Fibroblast of skin of left quadriceps (primary cell): ENCODE measurements at places on chromosomes 1 and 21.

DNA sequence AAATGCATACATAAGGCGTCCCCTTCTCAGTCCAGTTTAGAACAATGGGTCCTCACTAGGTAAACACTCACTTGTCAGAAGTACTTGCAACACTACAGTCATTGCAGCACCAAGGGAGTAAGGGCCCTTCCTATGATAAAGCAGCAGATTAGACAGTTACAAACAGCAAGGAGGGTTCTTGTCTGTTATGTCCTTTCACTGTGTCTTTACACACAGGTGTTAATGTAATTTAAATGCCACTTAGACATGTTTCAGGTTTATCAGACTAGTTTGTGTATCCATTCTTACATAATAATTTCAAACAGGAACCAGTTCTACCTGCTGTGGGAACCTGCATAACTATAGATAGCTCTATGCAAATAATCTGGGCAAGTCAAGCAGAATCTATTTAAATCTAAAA lies 105.6 kb upstream of the USH2A start:
- DNase-seq: no peak

GRCh38 chr1:114428083-114428754 lies 82.8 kb downstream of the TRIM33 start:
- peak; percentile 1 for DNase-seq

DNA sequence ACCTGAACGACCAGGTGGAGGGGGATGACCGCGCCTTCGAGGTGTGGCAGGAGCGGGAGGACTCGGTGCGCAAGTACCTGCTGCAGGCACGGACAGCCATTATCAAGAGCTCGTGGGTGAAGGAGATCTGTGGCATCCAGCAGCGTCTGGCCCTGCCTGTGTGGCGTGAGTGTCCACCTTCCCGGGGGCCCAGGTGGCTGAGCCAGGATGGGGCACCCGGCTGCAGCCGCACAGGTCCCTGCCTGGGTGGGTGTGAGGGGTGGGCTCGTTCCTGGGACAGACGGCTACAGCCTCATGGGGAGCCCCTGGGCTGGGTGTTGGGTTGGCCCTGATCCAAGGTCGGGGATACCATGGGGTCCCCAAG lies 65.2 kb downstream of the TRIM11 start:
- DNase-seq: no peak

- DNase-seq: no peak
These were observed 102.7 kb upstream of the GCLM start for GRCh38 chr1:94011709-94012595.

DNA sequence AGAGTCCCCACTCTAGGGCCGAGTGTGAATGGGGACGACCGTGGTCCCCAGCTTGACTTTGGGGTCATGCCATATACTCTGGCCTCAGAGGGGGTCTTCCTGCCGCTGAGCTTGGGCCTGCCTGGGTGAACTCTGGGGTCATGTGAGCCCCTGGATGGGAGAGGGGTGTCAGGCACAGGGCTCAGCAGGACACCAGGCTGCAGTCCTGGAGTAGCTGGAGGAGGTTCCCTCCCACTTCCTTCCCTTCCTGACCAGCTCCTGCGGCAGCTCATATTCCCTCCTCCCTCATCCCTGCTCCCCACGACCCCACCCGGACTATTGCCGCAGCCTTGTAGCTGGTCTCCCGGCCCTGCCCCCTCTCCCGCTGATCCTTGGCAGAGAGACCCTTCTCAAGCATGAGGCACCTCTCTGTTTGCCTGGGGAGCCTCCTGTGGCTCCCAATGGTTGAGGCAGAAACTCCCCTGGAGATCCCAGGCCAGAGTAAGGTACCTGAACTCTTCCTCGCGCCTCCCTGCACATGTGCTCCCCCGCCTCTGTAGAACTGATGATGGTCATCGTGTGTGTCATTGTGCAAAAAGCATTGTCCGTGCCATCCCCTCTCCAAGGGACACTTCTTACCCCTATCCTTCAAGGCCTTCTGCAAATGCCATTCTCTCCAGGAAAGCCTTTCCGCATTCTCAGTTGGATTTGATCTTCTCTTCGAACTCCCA lies 1.8 kb downstream of the TNFRSF1B start:
- no peak for DNase-seq

DNA sequence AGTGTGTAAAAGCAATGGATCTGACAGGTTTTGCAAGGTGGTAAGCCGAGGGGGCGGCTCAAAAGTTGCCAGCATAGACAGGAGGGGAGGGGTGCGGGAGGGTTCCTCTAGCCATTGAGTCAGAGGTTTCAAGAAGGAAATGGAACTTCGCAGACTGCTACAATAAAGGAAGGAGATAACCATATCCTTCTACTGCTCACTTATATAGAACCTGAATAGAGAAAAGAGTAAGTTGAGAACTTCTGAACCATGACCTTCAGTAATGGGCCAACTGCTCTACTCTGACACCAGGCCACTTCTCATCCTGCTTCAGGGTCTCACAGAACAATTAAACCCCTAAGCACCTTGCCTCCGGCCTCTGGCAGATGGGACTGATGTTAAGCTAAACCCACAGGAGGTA lies 26.3 kb upstream of the BCAR3 start:
- DNase-seq: no peak

DNA sequence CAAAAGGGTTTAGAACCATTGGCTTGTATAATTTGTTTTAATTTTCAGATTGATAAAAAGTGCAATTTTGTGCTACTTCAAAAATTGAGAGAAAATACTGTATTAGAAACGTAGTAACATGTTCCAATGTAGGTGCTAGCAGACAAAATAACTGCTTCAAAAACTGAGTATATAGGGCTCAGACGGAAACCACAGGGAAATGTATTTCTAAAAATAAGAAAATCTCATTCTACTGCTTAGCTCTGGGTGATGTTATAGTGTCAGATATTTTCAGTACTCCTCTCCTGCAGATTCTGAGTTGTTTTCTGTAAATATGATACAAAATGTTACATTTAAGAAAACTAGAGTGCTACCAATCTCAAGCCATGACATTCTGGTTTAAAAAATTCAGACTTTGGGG lies 55.4 kb downstream of the KCNK2 start:
- no peak for DNase-seq

DNA sequence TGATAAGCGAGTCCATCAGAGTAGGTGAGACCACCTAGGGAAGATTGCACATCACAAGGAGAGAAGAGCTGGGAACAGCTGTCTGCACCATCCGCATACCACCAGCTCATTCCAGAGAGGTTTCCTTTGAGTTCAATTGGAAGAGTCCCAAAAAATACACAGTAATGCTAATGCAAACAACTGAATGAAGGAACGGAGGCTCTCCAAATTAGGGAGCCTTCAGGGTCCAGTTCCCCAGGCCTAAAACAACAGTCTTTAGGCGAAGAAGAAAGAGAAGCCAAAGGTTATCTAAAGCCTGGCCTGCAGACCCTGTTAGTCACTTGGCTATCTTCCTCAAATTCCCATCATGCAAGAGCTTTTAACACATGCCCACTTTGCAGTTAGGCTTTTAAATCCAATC lies 246.4 kb downstream of the PBX1 start:
- no peak for DNase-seq
